ENCODE measurements at places on chromosomes 16 and 17. TPM values are rescaled to one million over a fixed set of nuclear protein-coding genes. Genes with fewer than 3 reads are reported as not detected.
A peak's percentile ranks its signal among the peaks of the same experiment; 100 is the strongest.

DNA sequence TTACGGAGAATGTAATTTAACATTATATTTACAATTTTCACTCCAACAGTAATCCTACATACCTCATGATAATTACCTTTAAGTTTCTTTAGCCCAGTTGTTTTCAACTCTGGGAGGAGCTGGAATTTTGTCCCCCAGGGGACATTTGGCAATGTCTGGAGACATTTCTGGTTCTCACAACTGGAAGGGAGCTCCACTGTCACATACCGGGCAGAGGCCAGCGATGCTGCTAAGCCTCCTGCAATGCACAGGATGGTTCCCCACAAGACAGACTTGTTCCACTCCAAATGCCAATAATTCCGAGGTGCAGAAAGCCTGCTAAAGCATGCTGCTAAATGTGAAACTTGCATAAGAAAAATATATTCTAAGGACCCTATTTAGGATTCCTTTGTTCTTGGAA, 251.1 kb upstream of the IRX5 start:
- DNase-seq, result no peak

Gene ZNF469
- total RNA-seq, result 0.56 TPM

DNA sequence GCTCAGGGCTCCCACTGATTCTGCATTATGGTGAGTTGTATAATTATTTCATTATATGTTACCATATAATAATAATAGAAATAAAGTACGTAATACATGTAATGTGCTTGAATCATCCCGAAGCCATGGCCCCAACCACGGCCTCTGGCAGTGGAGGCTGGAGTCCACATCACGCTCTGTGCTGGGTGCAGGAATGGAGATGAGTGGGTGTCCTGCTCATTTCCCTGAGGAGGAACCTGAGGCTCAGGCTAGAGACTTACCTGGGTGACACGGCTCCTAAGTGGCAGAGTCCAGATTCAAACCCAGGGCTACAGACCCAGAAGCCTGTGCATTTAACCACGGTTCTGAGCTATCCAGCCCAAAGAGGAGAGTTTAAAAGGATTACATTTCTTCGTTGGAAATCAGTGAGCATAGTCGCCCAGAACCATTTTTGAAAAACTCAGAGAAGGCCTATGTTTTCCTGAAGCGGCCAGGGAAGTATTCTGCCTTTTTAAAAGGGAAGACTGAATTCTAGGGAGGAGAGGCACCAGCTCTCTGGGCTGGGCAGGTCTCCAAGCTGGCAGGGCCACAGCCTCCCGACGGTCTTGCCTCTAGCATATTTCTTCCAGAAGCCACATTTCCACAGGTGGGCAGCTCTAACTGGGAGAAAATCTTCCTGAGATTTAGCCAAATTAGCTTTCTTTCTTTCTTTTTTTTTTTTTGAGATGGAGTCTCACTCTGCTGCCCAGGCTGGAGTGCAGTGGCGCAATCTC, 6.7 kb downstream of the IL4R start:
- DNase-seq, result no peak

- peak; percentile 91 for DNase-seq
Measured at GRCh38 chr17:38508954-38509771, 80.9 kb downstream of the ARHGAP23 start.

Gene CBX2
- 1.0 TPM for total RNA-seq

Gene PLXDC1
- 4.6 TPM for total RNA-seq

GRCh38 chr16:85730186-85730465, 20.8 kb downstream of the C16orf74 start:
- DNase-seq, result no peak

- no peak for DNase-seq
Measured at GRCh38 chr16:84815462-84815861, 4.3 kb upstream of the CRISPLD2 start.

DNA sequence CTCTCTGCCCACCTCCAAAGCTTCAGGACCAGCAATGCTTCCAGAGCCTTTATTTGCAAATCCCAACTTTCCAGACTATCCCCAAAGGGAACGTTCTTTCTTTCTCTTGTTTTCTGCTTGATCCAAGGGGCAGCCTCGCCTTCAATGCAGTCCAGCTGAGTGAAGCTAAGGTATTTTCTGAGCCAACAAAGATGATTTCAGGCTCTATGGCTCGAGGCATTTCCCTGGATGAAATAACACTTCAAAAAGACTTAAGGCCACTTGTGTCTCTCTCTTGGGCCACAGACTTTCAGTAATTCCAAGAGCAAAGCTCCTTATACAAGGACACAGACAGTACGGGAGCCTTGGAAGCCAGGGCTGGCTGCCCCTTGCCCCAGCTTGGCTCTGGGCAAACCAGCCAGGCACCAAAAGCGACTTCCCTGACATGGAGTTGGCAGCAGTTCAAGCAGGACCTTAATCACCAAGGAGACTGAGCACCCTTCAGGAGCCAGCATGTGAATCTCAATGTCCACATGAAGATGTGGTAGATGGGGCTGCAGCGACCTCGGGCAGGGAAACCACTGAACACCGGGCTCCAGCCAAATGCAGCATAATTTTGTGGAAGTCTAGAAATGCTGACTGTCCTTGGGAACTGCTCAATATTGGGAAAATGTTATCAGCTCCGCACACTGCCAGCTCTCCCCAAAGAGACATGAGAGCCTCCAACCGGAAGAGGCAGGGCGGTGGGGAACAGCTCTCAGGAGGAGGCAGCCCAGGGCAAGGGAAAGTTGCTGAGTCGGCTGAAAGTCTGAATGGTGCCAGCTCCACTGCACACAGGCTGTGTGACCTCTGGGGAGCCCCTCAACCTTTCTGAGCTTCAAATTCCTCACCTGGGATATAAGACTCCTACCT, 39.0 kb downstream of the TK2 start:
- no peak for DNase-seq

DNA sequence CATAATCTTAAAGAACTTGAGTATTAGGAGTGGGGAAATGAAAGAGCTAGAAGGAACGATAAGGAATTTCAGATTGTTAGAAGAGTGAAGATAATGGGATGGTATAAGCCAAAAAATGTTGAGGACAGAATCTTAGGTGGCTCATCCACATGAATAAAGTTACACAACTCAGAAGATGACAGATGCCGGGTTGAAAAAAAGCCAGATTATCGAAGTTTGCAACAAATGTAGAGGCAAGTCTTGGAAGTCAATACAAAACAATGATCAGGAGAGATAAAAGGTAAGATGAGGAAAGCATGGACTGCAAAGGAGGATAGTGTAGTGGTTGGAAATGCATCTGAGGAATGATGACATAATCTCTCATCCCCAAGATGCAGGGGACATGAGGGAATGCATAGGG, 45.1 kb upstream of the TAOK1 start:
- no peak for DNase-seq

GRCh38 chr17:66975614-66976378, 11.3 kb downstream of the CACNG4 start:
- no peak for DNase-seq

DNA sequence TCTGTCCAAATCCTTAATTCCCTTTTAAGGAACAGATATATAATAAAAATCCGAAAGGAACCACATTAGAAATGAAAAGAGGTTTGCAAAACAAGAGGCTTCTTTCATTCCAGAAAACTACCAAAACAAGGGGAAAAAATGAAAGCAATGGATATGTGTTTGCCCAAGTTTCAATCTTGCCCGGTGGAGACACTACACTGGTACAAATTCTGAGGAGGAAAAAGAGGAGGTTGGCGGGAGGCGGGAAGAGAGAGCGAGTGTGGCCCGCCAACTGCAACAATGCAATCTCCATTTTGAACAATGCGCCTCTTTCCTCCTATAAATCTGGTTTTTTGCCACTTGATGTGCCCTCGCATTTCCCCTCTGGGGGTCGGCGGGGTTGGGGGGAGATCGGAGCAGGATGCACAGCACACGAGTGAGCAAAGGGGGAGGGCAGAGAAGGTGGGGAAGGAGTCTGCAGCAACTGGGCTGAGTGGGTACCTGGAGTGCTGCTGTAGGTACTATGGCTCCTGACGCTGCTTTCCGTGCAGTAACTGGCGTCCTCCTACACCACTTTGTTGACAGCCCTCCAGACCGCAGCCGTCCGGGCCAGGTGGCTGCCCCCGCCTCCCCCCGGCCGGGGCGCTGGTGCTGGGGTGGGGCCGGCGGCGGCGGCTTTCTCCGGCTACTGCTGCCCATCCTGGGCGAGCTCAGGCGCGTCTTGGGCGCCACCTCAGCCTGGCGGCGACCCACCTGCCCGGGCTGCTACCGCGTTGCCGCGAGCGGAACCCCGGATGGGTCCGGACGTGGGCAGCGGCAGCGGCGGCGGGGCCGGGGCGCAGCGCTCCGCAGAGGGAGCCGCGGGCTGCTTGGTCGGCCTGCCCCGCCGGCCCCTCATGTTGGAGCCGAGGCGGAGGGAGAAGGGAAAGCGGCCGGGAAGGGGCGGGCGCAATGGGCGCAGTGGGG, 93.8 kb upstream of the PLEKHM1 start:
- no peak for DNase-seq

DNA sequence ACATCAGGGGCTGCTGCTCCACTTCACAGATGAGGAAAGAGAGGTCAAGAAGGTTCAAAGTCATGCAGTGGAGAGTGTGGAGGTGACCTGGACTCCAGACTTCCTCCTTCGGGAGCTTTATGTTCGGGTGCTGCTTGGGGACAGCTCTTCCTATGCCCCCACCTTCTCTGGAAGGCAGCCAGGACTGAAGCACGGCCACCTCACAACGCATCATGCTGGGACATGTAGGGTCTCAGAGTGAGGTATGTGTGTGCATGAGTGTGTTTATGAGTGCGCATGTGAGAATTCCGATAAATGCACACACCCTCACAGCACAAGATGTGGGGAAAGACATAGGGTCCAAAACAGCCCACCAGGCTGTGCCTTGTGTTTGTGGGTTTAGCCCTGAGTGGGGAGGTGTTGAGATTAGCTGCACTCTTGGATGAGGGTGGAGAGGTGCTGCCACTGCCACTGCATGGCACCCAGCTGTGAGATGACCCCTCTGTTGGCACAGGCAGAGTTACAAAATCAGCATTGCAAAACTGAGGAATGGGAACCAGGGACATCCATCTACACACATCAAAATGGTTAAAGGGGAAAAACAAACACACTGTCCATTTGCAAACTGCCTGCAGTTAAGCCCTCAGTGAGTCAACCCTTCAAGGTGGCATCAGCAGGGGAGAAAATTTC, 367.4 kb downstream of the SEC14L1 start:
- DNase-seq, result no peak

DNA sequence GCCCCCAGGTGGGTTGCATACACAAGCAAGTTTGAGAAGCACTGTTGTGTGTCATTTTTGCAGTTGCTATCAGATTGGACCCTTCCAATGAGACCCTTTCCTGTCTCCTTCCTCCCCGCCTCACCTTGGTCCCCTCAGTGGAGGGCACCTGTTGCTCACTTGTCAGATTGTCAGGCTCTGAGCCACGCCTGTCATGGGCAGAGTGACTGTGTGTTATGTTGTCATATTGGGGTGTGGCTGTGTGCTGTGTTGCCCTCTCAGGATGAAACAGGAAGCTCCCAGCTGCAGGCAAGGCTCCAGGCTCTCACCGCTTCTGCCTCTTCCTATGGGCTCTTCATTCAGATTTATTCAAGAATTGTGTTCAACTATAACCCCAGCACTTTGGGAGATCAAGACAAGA, 302.9 kb downstream of the CPPED1 start:
- no peak for DNase-seq

Gene CMTM3
- total RNA-seq, result 26.2 TPM

Gene SSTR5
- total RNA-seq, result 14.1 TPM

- no peak for DNase-seq
Measured at GRCh38 chr17:69593351-69593715, 178.8 kb downstream of the MAP2K6 start.

GRCh38 chr17:4472286-4472685, 26.4 kb upstream of the SPNS2 start:
- no peak for DNase-seq

Gene IL17C
- total RNA-seq, result not detected

DNA sequence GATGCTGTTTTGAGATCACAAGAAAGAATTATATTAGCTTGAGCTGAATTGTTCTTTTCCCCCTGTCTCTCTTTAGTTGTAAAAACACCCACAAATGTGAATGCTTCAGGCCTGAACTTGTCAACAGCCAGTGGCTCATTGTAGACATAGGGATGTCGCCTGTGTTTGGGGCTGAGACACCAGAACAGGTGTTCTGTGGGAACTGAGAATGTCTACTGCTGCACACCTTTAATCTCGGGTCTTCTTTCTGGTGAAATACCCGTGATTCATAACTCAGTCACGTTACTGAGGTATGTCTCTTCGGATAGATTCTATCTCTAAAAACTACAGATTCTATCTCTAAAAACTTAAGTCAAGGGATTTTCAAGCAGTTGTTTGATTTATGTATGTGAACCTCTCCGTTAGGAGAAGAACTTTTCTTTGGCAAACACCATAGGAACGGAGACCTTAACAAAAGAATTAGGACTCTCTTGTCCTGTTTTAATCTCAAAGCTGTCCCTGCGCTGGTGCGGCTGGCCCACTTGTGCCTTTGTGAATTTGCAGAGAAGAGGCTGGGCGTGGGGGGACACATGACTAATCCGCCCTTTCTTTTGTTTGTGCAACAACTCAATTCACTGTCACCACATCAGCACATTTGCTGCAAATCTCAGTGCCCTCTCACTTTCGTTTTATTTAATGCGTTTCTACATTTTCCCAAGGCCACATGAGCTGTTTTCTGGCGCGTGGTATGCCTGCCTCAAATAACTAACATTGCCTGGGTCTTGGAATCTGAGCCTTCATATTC, 643.0 kb downstream of the MAF start:
- no peak for DNase-seq

DNA sequence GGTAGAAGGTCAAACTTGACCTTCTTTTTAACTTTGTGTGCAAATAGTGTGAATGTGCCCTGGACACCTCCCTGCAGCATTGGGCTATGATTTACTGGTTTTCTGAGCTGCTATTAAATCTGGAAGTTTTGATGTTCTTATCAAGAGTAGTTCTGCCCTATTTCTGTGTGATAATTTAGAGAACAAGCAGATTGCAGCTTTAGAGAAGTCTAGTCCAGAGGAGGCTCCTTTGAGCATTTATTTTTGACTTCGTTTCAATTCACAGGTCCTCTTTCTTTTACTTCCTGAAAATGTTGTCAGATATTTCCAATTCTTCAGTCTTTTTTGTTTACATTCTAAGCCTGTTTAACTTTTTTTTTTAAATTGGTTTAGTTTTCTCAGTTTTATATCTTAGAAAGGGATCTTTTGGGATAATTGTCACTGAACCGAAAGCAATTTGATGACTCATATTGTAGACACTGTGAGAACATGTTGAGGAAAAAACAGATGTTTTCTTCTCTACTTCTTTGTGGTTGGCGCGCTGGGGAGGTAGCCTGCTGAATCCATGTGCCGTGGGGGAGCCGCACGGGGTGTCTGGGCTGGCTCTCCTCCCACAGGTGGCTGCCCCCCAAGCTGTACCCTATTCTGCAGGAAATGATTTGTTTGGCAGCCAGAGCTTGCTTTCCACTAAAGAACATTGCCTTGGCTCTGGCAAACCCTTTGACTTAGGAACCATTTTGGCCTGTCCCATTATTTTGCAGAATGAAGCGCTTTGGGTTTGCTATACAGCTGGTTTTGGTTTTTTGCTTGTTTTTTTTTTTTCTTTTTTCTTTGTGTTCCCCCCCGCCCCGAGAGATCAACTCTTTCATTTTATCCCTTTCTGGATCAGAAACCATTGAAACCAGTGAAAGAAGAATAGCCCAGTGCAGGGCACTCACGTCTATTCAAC, 53.4 kb downstream of the MFSD11 start:
- no peak for DNase-seq

- DNase-seq, result no peak
Measured at GRCh38 chr17:69342896-69343644, 16.1 kb upstream of the ABCA5 start.

Data from right atrium auricular region (tissue), 2 donors.